Peyer's patch (tissue), 4 donors: ENCODE measurements at places on chromosomes 4 and X. TPM values are rescaled to one million over a fixed set of nuclear protein-coding genes. Genes with fewer than 3 reads are reported as not detected.

Gene MFAP3L
- total RNA-seq = 1.7 TPM

Gene TMEM271
- not detected for total RNA-seq

DNA sequence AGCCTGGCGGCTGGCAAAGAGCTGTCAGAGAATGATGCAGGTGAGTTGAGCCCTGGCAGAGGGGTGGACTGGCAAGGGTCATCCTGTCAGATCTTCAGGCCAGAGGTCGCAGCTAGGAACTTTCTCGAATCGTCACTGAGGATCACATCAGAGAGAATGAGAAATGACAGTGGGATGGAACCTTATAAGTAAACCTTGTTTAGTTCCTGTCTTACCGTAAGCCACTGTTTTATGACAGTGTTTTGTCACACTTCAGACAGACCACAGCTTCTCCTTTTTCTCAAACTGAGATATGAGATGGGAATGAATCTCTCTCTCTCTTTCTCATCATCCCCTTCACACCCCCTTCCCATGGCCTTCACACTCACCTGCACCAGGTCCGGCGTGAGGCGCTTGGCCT is 9.3 kb downstream of the DIPK2B start:
- no peak overlapping the region for H3K4me3 ChIP-seq
- no peaks in the 10 kb centered on the region for H3K27me3 ChIP-seq
- DNase-seq = no peak
- H3K36me3 ChIP-seq = no peaks in the 10 kb centered on the region
- H3K27ac ChIP-seq = no peak overlapping the region
- H3K4me1 ChIP-seq = no peaks in the 10 kb centered on the region

- no peaks in the 10 kb centered on the region for H3K27me3 ChIP-seq
- no peak for DNase-seq
- H3K27ac ChIP-seq = no peak overlapping the region
- H3K4me3 ChIP-seq = no peak overlapping the region
- H3K4me1 ChIP-seq = no peaks in the 10 kb centered on the region
Measured at GRCh38 chrX:100376576-100376975, 33.5 kb downstream of the PCDH19 start.

DNA sequence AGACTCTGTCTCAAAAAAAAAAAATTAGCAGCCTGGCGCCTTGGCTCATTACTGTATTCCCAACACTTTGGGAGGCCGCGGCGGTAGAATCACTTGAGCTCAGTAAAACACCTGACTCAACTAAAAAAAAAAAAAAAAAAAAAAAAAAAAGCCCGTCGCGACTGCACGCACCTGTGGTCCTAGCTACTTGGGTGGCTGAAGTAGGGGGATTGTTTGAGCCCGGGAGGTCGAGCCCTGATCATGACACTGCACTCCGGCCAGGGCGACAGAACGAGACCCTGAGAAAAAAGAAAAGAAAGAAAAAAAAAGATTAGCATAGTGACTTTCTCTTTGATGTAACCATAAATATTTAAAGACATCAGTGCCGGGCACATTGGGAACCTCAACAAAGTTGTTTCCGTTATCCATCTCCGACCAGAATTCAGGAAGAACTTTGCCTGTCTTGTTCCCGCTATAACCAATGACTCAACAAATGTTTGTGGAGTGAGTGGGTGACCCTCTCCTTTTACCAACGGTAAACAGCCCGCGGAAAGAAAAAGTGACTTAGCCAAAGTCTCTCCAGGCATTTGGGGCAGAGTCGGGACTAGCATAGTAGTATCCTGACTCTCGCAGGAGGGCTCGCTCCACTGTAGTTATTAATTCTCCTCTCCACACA is 553 bp upstream of the MED28 start:
- DNase-seq = peak; percentile 31
- peak overlapping the region; percentile 78 for H3K27ac ChIP-seq
- H3K36me3 ChIP-seq = no peaks in the 10 kb centered on the region
- peak overlapping the region; percentile 74 for H3K4me3 ChIP-seq

- no peaks in the 10 kb centered on the region for H3K4me1 ChIP-seq
- no peaks in the 10 kb centered on the region for H3K27me3 ChIP-seq
- no peaks in the 10 kb centered on the region for H3K36me3 ChIP-seq
- no peak overlapping the region for H3K4me3 ChIP-seq
- DNase-seq = no peak
- no peak overlapping the region for H3K27ac ChIP-seq
Measured at GRCh38 chr4:175341203-175341755, 423.1 kb downstream of the ADAM29 start.

GRCh38 chrX:52425775-52426174 is 57.0 kb downstream of the XAGE2 start:
- H3K4me1 ChIP-seq = no peaks in the 10 kb centered on the region
- no peak for DNase-seq
- H3K27ac ChIP-seq = no peak overlapping the region
- H3K27me3 ChIP-seq = no peaks in the 10 kb centered on the region
- H3K4me3 ChIP-seq = no peak overlapping the region

DNA sequence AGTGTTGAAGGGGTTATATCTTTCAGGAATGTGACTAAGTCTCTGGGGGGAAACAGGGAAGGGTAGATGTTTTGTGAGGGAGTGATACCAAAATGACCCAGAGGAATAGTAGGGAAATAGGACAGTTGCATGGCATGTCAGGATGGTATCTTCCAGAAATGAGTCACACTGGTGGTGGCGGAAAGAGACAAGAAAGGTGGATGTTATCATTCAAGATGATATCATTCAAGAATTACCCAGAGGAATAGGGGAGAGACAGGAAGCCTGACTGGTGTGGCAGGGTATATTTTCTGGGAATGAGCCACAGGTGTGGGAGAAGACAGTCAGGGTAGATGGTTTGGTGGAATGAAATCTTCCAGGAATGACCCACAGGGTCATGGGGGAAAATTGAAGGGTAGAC is 61.1 kb downstream of the MAOA start:
- H3K27ac ChIP-seq = no peak overlapping the region
- H3K36me3 ChIP-seq = no peaks in the 10 kb centered on the region
- H3K4me1 ChIP-seq = no peaks in the 10 kb centered on the region
- no peaks in the 10 kb centered on the region for H3K27me3 ChIP-seq
- H3K4me3 ChIP-seq = no peak overlapping the region

DNA sequence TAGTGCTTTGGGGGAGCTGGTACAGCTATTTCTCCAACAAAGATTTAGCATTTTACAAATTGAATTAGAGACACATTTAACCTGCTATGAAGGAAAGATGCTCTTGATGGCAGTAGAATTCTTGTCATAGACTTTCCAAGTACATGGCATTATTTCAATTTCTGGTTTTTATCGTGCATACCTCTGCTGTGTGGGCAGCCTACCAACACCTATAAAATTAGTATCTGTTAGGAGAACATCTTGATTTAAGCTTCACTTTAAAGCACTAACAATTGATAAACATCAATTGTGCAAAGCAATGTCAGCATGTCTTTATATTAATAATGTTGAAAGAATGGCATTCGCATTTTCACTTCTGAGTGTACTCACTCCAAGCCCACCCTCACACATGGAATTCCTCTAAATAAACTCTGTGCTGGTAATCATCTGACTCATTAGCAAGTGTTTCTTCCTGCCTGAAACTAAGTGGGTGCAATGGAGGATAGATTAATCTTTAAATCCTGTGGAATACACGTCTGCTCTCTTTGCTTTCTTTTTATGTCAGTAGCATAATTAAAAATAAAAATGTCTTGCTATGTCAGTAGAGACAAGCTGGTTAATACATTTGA is 279.8 kb upstream of the MAGEB18 start:
- H3K36me3 ChIP-seq = no peaks in the 10 kb centered on the region
- no peaks in the 10 kb centered on the region for H3K27me3 ChIP-seq
- DNase-seq = no peak
- no peaks in the 10 kb centered on the region for H3K4me1 ChIP-seq
